Activated T-cell treated with anti-CD3 and anti-CD28 coated beads, Interleukin-2, amount 50 U/mL, for 72 hours (primary cell): ENCODE measurements at places on chromosomes 6 and 20. TPM values are rescaled to one million over a fixed set of nuclear protein-coding genes. Genes with fewer than 3 reads are reported as not detected.

The C20orf144 gene
- 0.23 TPM for total RNA-seq

GRCh38 chr20:49100972-49101371 lies 54.9 kb downstream of the CSE1L start:
- no peak for DNase-seq
- peak overlapping the region; percentile 62 for H3K27ac ChIP-seq
- no peak overlapping the region for H3K4me3 ChIP-seq
- peaks cover 11% of the 10 kb centered on the region for H3K4me1 ChIP-seq
- peaks cover 48% of the 10 kb centered on the region for H3K36me3 ChIP-seq
- no peaks in the 10 kb centered on the region for H3K27me3 ChIP-seq

The MSH5 gene
- 98.4 TPM for total RNA-seq

DNA sequence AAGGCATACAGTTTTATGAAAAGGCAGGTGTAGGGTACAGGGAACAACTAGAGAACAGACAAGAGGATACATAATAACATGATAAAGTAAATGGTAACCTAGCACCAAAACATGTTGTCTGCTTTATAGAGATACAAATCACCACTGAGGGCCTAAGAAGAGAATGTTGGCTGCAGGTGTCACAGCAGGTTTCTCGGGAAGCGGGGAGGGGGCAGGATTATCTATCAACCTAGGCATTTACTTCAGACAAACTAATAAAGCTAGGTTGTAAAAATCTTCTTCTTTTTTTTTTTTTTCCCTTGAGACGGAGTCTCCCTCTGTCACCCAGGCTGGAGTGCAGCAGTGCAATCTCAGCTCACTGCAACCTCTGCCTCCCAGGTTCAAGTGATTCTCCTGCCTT lies 22.7 kb downstream of the PIM1 start:
- no peak overlapping the region for H3K27ac ChIP-seq
- H3K4me1 ChIP-seq = peaks cover 60% of the 10 kb centered on the region
- no peak overlapping the region for H3K4me3 ChIP-seq
- no peaks in the 10 kb centered on the region for H3K27me3 ChIP-seq
- DNase-seq = no peak
- no peaks in the 10 kb centered on the region for H3K36me3 ChIP-seq

The CPNE1 gene
- 459 TPM for total RNA-seq

GRCh38 chr6:34696189-34696738 lies 303 bp downstream of the ILRUN start:
- peak overlapping the region; percentile 96 for H3K4me3 ChIP-seq
- peaks cover 2% of the 10 kb centered on the region for H3K36me3 ChIP-seq
- H3K27ac ChIP-seq = peak overlapping the region; percentile 95
- no peaks in the 10 kb centered on the region for H3K27me3 ChIP-seq

- H3K4me1 ChIP-seq = peaks cover 22% of the 10 kb centered on the region
- no peaks in the 10 kb centered on the region for H3K36me3 ChIP-seq
- no peak overlapping the region for H3K4me3 ChIP-seq
- DNase-seq = peak; percentile 10
- H3K27me3 ChIP-seq = peaks cover 48% of the 10 kb centered on the region
These were observed 4.5 kb downstream of the CCDC170 start for GRCh38 chr6:151498327-151498726.

DNA sequence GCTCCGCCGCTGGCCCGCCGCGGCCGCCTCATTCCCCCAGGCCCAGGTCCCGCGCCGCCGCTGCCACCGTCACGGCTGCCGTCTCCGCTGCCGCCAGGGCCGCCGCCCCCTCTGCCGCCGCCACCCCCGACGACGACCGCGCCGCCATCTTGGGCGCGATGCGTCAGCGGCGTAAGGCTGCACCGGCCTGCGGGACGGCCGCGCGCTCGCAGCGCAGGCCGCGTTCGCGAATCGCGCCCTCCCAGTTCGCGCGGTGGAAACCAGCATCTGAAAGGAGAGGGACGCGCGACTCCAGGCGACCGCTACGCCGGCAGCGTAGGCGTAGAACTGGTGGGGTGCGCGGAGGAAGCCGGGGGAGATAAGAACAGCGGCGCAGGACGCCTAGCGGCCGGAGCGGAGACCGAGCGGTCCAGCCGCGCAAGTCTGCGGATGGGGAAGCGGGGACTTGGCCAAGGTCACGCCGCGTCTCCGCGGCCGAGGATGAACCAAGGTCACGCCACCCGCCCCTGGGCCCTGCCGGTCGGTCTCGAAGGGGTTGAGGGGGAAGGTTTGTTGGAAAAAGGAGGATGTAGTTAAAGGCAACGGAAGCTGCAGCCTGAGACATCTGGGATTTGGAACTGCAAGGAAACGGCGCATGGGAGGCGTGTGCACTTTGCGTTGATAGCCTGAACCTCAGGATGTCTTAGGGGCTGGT lies at the start of gene NUDT3:
Gene NUDT3 (minus strand): TSS at position 173 of the 694 bp plus-strand sequence. CDS start 307 bp downstream, outside the sequence.
- H3K27me3 ChIP-seq = no peaks in the 10 kb centered on the region
- peak; percentile 95 for DNase-seq
- peak within 1 kb of the TSS; percentile 79 for H3K27ac ChIP-seq
- peaks cover 1% of the 10 kb centered on the region for H3K36me3 ChIP-seq

GRCh38 chr6:132390017-132390416 lies 11.3 kb downstream of the MOXD1 start:
- no peaks in the 10 kb centered on the region for H3K4me1 ChIP-seq
- peaks cover 42% of the 10 kb centered on the region for H3K27me3 ChIP-seq
- H3K4me3 ChIP-seq = no peak overlapping the region
- DNase-seq = no peak
- peaks cover 14% of the 10 kb centered on the region for H3K36me3 ChIP-seq

GRCh38 chr6:148407372-148407771 lies 64.7 kb downstream of the SASH1 start:
- no peak overlapping the region for H3K27ac ChIP-seq
- no peak overlapping the region for H3K4me3 ChIP-seq
- no peak for DNase-seq
- H3K4me1 ChIP-seq = no peaks in the 10 kb centered on the region
- H3K36me3 ChIP-seq = no peaks in the 10 kb centered on the region

DNA sequence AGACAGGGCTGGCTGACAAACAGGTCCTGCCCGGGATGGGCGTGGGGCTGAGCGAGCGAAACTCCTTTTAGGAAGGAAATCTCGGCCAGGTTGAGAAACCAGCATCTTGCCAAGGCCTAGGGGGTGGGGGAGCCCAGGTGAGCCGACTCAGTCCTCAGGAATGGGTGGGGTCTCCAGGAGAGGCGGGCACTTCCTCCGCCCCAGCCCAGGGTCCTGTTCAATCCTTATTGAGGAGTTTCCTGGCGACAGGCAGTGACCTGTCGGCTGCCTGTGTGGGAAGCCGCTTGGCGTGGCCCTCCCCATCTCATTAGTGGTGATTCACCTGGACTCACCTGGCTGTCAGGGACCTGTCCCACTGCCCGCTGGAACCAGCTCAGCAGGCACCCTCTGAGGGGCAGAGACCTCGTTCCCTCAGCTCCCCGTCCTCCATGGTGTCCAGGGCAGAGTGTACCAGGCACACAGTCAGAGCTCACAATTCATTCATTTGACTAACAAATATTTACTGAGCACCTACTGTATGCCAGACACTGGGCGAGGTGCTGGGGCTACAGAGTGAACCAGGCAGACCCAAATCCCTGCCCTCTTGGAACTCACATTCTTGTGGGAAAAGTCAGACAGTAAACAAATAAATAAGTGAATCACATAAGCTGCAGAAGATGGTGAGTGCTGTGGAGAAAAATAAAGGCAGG lies 51.1 kb downstream of the FGD2 start:
- no peaks in the 10 kb centered on the region for H3K27me3 ChIP-seq
- H3K4me1 ChIP-seq = peaks cover 40% of the 10 kb centered on the region
- H3K4me3 ChIP-seq = no peak overlapping the region
- no peak overlapping the region for H3K27ac ChIP-seq
- DNase-seq = no peak

DNA sequence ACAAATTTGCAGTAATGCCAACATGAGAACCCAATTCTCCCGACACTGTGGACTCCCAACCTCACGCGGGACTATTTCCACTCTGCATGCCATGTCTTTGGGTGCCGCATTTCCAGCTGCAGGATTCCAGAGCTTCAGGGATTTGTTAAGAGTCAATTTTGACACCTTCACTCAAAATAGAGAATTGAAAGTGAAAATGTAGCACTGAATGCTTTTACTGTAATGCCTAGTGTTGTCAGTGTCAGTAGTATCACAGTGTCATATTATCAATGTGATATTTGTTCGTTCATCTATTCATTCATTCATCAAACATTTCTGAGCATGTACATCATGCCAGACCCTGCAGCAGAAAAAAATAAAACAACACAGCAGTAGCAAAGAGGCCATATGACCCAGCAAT lies 13.4 kb upstream of the FAM50B start:
- no peaks in the 10 kb centered on the region for H3K36me3 ChIP-seq
- DNase-seq = no peak
- H3K4me3 ChIP-seq = no peak overlapping the region
- peaks cover 13% of the 10 kb centered on the region for H3K27me3 ChIP-seq
- peaks cover 4% of the 10 kb centered on the region for H3K4me1 ChIP-seq

The CLPSL1 gene
- not detected for total RNA-seq

DNA sequence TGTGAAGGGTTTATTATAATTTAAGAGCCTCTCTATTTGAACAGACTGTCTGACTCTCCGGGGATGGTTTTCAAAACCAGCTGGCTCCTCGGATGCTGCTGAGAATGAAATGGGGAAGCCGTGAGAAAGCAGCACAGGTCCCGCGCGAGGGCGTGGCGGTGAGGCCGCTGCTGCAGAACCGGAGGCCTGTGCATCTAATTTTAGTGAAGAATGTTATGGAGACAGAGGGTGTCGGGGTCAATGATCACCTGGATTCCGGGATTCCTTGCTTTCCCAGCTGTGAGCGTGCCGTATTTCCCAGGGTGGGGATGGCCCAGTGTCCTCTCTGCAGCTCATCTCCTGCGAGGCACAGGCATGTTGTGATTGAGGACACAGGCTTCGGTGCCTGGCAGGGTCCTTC lies 348.0 kb downstream of the CDH4 start:
- no peak overlapping the region for H3K27ac ChIP-seq
- H3K36me3 ChIP-seq = peaks cover 1% of the 10 kb centered on the region
- no peaks in the 10 kb centered on the region for H3K4me1 ChIP-seq

- no peaks in the 10 kb centered on the region for H3K36me3 ChIP-seq
- no peak for DNase-seq
- H3K27ac ChIP-seq = no peak overlapping the region
- no peak overlapping the region for H3K4me3 ChIP-seq
These were observed 32.1 kb downstream of the KIAA1755 start for GRCh38 chr20:38228436-38228835.

The GTSF1L gene
- not detected for total RNA-seq

DNA sequence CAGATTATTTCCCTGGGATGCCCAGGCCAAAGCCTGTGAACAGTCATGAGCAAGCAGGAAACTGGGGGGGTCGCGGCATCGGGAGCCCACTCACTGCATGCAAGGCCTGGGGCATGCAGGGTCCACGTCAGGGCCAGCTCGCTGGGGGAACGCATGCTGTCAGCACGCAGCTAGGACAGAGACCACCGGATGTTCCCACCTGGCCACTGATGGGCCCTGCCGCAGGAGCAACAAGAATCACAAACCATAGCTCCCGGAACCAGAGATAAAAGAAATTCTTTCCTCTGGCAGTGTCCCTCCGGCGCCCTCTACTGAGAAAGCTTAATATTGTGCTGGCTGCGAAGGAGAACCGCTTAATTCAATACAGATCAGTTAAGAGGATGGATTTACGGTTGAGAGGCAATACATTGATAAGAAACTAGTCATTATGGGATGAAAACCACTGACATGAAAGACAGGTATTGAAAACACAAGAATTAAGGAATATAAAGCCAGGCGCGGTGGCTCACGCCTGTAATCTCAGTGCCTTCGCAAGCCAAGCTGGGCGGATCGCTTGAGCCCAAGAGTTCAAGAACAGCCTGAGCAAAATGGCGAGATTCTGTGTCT lies 32.6 kb downstream of the C6orf15 start:
- H3K4me1 ChIP-seq = peaks cover 10% of the 10 kb centered on the region
- H3K4me3 ChIP-seq = peak overlapping the region; percentile 59
- H3K36me3 ChIP-seq = no peaks in the 10 kb centered on the region

GRCh38 chr6:104218116-104218515 lies 641.6 kb downstream of the HACE1 start:
- no peaks in the 10 kb centered on the region for H3K27me3 ChIP-seq
- no peaks in the 10 kb centered on the region for H3K4me1 ChIP-seq
- H3K36me3 ChIP-seq = no peaks in the 10 kb centered on the region
- H3K4me3 ChIP-seq = no peak overlapping the region
- no peak overlapping the region for H3K27ac ChIP-seq

GRCh38 chr20:44357020-44357419 lies 1.5 kb downstream of the HNF4A start:
- H3K4me3 ChIP-seq = no peak overlapping the region
- DNase-seq = no peak
- no peak overlapping the region for H3K27ac ChIP-seq
- no peaks in the 10 kb centered on the region for H3K36me3 ChIP-seq
- no peaks in the 10 kb centered on the region for H3K4me1 ChIP-seq

DNA sequence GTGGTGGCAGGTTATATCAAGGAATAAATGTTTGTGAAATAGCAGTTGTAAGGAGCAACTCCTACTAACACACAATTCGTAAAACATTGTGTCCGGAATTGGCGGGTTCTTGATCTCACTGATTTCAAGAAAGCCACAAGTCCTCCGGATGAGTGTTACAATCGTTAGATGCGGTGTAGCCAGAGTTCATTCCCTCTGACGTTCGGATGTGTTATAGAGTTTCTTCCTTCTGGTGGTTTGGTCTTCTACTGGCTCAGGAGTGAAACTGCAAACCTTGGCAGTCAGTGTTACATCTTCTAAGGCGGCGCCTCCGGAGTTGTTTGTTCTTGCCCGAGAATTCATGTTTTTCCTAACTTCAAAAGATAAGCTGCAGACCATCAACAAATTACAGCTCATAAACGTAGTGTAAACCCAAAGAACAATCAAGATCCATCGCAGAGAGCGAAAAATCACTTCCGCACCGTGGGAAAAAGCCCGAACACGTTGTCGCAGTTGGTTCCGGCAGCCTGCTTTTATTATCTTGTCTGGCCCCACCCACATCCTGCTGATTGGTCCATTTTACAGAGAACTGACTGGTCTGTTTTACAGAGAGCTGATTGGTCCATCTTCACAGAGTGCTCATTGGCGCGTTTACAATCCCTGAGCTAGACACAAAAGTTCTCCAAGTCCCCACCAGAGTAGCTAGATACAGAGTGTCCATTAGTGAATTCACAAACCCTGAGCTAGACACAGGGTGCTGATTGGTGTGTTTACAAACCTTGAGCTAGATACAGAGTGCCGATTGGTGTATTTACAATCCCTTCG lies 58.2 kb downstream of the TRIM27 start:
- H3K36me3 ChIP-seq = peaks cover 1% of the 10 kb centered on the region
- H3K27me3 ChIP-seq = no peaks in the 10 kb centered on the region
- peak; percentile 72 for DNase-seq

DNA sequence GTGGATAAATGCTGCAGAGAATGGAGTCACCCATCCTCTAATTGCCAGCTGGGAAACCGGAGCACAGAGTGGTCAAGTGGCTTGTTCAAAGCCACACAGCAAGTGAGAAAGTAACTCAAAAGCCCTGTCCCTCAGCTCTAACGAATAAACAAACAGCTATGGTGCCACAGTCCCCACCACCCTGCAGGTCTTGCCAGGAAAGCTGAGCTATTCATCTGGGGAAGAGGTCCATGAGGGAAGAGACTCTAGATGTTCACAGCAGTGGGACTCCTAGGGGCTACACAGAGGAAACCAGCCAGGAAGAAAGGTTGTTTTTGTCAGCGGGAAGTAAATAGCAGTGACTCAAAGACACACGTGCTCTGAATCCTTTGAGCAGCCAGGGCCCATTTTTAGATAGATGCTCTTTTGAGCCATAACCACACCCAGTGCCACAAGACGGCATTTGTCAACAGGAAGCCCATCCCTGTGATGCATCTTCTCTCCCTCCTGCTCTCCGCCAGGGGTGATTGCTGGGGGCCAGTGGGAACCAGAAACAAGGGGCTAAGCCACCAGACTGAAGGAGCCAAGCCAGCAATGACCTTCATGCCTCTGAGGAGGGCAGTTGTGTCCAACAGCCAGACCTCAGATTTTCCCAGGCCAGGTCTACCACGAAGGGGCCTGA lies 32.4 kb upstream of the TCP11 start:
- no peak for DNase-seq
- no peak overlapping the region for H3K27ac ChIP-seq
- peaks cover 42% of the 10 kb centered on the region for H3K27me3 ChIP-seq
